ENCODE measurements at places on chromosomes 7 and 10.

DNA sequence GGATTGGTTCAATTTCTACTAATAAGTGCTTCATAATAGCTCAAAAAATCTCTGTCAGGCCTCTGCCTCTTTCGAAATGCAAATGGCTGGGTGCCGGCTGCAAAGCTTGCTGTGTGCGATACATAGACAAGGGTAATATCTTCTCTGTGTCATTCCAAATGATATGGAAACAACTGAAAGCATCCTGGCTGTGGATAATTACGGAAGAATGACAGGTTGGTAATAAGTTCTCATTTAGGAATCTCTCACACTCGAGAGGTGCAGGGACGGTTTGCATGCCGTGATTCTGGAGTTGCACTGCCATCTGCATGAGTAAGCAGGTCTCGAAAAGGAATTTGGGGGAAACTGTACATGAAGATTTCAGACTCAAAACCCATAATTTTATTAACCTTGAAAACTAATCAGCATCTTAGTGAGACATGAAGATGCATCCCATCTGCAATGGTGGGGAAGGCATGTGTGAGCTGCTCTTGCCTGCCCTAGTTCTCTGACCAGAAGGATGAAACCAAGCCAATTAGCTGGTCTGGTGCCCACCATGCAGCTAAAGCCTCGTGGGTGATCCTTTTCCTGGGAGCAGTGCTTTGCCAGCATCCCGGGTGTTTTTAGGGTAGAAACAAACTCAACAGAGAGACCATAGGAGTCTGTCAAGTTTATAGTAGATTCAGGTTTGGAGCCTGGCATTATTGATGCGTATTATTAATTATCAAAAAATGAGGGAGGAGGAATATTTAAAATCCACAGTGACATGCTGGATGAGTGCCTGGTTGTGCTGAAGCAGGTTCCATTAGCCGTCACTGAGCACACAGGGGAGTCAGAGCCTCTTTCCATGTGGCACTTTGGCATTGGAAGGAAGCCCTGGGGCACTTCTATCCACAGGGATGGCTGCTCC, 503.6 kb upstream of the MGMT start:
- no peak for DNase-seq

DNA sequence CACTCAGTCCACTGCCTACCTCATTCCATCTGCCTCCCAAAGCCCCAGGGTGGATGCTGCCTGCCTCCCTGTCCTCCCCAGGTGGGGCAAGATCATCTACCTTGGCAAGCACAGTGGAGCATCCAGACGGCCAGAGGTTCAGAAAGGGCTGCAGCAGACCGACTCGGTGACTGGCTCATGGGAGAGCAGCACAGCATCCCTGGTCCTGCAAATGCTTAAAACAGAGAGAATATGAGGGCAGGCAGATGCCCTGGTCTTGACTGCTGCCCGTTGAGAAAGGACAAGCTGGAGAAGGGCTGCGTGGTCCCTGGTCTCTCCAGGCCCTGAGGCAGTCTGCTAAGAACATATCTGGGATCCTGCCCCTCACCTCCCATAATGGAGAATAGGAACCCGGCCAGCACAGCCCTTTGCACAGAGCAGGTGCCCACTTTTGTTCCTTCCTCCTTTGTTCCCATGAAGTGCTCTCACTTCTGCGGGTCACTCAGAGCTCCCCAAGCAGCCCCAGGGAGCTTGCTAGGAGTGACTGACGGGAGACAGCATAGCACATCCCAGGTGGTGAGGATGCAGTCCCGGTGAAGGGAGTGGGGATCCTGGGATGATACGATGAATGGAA, 1.4 kb downstream of the HPS1 start:
- DNase-seq, result no peak

GRCh38 chr7:116859323-116859722, 3.1 kb upstream of the CAPZA2 start:
- no peak for DNase-seq

DNA sequence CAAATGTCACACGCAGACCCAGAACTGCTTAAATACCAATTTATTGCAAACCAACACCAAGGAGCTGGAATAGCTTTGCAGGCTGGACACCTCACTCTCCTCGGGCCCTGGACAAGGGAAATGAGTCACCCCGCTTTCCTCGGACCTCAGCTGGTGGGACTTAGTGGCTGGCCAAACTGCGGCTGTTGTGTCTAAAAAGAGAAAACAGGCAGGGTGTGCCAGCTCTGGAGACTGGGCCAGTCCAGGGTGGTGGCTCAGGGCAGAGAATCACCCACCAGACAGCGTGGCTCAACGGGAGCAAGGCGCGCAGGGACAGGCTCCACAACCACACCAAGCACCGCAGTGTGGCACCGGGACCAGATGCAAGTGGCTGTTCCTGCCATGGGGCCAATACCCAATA, 58.2 kb upstream of the CAMK2B start:
- no peak for DNase-seq

DNA sequence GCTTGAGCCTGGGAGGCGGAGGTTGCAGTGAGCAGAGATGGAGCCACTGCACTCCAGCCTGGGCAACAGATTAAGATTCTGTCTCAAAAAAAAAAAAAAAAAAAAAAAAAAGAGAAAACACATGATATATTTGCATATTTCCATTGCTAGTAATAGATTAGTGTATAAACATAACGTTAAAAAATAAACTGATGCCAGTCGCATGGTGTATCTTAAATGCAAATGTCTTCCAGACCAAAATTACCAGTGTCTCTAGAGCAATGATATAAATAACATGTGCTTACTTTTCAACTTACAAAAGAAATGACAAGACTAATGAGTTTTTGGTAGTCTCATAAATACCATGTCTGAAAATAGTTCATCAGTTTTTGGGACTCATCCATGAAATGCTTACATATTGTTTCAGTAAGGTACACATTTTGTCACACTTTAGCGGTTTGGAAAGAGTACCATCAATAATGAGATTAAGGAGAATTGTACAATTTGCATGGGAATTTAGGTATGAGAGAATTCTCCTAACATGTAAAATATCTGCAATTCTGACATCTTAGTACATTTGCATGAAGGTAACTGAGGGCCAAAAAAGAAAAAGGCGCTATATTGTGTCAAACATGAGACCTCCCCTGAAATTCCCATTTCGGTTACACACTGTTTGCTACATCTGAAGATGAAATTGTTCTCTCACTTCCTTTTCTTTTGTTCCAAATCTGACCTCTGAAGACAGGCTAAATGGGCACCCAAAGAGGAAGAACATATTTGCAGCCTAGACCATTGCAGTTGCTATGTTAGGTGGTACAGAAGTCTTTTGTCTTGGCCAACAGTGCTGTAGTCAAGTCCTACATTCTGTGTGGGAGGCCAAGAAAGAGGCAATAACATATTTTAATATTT, 51.5 kb upstream of the PIP4K2A start:
- DNase-seq, result no peak

- peak; percentile 52 for DNase-seq
Measured at GRCh38 chr10:82277591-82277990, 402.6 kb downstream of the NRG3 start.

DNA sequence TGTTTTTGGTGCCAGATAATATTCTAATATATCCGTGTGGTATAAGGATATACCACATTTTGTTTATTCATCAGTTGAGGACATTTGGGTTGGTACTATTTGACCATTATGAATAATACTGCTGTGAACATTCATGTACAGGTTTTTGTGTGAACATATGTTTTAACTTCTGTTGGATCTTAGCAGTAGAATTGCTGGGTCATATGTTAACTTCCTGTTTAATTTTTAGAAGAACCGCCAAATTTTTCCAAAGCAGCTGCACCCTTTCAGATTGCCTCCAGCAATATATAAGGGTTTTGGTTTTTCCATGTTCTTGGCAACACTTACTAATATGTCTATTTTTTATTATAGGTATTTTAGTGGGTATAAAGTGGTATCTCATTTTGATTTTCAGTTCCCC, 22.8 kb downstream of the VPS26A start:
- no peak for DNase-seq

DNA sequence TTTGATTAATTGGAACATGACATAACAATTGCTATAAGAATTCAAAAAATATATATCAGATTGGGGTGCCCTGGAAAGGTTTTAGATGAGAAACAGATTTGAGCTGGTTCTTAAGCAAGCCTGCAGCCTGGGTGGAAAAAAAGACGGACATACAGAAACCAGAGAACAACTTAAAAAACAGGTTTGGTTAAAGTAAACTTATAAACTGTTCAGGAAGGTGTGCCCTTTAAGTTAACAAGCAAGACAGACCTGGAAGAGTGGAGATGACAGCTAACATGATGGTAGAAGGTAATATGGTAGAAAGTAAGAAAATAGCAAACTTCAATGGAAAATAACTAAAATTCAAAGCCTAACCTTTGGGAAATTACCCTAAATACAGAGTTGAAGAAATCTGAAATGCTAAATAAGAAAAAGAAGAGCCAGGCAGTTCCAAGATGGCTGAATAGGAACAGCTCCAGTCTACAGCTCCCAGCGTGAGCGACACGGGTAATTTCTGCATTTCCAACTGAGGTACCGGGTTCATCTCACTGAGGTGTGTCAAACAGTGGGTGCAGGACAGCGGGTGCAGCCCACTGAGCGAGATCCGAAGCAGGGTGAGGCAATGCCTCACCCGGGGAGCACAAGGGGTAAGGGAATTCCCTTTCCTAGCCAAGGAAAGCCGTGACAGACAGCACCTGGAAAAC, 52.2 kb downstream of the CADPS2 start:
- no peak for DNase-seq

- DNase-seq, result no peak
Measured at GRCh38 chr10:18221123-18221522, 80.9 kb downstream of the CACNB2 start.

GRCh38 chr10:18976696-18977251, 71.8 kb upstream of the MALRD1 start:
- no peak for DNase-seq

DNA sequence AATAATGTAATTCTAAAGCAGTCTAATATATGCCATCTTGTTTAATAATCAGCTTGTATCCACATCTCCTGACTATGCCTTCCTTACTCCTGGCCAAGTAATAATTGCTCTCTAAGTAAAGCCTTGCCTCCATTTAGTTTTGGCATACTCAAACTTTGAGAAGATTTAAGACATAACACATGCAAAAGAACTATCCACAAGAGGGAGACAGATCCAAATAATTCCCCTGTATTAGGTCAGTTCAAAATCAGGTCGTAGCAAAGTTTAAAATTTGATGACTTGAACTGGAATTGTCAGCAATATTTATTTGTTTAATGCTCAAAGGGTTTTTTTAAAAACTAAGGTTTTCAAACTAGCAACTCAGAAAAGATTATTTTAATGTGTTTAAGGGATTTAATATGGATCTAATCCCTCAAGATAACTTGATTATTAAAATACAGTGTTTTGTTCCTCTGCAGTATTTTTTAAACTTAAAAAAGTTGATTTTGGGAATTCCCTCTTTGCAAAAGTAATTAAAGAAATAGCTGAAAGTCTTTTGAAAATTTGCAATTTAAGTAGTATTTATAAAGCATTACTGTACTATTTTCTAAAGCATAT, 95.3 kb downstream of the HDAC9 start:
- peak; percentile 22 for DNase-seq

DNA sequence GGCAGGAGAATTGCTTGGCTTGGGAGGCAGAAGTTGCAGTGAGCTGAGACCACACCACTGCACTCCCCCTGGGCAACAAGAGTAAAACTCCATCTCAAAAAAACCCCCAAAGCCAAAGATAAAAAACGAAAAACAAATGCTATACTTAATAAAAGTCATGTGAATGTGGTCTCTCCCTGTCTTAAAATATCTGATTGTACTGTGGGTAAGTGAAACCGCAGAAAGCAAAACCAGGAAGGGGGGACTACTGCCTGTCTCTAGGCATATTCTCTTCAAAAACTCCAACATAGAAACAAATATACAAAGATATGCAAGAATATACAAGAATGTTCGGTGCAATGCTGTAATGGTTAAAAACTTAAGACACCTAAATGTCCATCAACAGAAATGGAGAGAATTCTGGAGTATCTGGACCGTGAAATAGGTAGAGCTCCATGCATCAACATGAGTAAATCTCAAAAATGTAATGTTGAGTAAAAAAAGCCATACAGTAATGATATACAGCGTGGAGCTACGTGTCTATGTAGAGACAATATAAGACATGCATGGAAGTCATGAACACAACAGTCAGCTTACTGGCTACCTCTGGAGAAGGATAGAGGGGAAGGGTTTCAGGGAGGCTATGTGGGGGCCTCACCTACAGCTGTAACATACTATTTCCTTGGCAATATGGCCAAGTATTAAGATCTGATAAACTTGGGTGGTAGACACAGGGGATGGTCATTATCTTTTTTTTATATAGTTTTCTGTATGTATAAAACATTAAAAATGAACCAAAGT, 2.1 kb downstream of the ZNF394 start:
- no peak for DNase-seq

DNA sequence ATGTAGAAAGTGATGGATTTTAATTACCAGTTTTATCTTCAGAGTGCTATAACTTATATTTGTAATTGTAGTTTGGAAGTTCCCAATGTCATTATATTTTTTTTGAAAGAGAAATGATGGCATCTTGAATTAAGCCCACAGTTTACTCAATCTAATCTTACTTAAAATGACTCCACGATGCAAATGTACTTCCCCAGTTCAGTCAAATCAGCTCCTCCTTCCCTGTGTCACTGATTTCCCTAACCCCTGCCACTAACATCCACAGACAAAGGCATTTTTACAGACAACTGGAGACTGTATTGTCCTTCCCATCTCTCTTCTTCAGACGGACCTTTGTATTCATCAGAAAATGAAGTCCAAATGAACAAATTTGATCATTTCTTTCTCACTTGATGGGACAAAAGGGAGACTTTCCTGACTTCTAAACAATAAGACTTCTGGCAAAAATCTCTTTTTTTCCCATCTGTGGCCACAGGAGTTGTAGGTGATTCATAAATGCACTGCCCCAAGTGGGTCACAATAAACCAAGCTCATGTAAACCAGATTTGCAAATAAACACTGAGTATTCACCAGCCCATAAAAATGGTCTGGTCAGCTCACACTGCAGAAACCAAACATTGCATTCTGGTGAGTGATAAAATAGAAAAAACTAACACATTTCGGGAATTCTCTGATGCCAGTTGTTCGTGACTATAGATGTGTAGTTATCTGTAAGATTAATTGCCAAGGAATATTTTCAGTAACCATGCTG, 162.9 kb downstream of the FANK1 start:
- peak; percentile 55 for DNase-seq

DNA sequence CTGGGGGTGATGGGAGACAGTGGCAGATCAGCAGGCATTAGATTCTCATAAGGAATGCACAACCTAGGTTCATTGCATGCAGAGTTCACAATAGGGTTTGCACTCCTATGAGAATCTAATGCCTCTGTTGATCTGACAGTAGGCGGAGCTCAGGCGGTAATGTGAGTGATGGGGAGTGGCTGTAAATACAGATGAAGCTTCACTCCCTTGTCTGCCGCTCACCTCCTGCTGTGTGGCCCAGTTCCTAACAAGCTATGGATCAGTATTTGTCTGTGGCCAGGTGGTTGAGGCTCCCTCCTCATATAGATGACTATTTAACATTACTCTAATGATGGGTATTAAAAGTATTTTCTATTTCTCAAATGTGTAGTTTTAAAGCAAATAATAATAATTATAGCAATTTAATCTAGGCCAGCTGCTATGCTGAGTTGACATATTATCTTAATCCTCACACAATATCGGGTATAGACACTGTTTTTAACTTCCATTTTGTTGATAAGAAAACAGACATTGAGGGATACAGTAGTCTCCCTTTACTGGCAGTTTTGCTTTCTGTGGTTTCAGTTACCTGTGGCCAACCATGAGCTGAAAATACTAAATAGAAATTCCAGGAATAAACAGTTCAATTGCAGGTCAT, 39.9 kb downstream of the KIF20B start:
- DNase-seq, result no peak

GRCh38 chr10:119209035-119209735, 1.8 kb downstream of the GRK5 start:
- DNase-seq, result no peak
